ENCODE measurements at places on chromosomes 3 and 15.

- no peak for DNase-seq
These were observed 12.1 kb upstream of the SIAH2 start for GRCh38 chr3:150775001-150775599.

DNA sequence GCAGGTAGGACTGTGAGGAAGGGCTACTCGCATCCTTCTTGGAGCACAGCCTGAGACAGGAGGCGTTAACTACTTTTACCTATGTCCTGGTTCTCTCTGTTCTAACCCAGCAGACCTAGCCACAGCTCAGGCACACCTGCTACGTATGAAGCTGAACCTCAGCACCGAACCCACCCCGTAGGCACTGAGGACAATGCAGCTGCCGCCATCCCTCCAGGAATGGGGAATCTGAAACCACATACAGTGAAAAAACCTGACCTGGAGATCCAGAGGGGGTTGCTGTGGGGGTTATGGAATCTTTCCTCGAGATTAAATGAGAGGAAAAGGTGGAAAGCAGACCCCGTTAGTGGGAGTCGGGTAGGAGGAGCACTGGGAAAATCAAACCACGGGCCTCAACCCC, 14.4 kb downstream of the MST1R start:
- no peak for DNase-seq

- no peak for DNase-seq
These were observed 130.3 kb downstream of the CHDH start for GRCh38 chr3:53715815-53716483.

DNA sequence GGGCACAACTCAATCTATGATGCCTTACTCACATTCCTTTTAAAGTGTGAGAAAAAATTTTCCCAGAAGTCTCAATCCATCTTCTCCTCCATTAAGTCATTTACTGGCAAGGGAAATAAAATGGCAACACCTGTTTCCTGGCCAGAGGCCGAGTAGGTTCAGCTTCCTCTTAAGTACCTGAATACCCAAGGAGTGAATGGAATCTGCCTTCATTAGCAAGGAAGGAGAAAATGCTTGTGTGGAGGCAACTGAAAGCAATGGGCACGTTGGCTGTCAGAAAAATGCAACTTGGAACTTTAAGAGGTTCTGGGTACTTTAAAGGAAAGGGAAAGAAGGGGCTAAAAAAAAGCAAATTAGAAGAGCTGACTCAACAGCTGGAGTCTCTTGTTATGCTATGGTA, 423.6 kb upstream of the ARL6 start:
- no peak for DNase-seq

GRCh38 chr3:151182349-151183079, 20.5 kb downstream of the GPR171 start:
- DNase-seq = no peak

DNA sequence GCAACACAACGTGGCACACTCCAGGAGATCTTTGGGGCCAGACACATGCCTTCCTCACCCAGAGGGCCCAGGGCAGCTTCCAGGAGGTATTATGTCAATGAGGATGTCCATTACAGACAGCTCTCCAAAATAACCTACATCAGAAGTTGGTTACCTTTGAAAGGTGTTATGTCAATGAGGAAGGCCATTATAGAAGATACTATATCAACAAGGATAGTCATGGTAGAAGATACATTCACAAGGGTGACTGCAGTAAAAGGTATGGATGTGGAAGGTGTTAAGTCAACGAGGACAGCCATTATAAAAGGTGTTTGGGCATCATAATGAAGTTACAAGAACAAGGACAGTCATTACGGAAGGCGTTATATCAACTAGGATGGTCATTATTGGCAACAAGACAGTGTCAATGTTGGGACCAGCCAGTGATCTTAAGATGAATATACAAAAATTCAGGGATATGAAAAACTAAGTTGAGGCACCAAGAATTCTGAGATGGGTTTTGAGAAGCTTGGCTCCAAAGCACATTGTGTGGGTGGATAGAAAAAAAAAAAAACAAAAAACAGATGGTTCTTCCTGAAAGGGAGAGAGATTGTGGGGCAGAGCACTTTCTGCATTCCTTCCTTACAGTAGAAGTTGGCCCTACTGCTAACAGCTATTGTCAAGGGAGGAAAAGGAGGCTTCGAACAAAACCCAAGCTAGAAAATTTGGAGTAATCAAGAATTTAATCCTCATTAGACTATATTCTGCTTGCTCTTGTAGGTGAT, 11.2 kb downstream of the CDCP1 start:
- no peak for DNase-seq

- DNase-seq = no peak
These were observed 67.3 kb upstream of the ST3GAL6 start for GRCh38 chr3:98695796-98696195.

- no peak for DNase-seq
These were observed 107.8 kb upstream of the TGFBR2 start for GRCh38 chr3:30498587-30498967.

DNA sequence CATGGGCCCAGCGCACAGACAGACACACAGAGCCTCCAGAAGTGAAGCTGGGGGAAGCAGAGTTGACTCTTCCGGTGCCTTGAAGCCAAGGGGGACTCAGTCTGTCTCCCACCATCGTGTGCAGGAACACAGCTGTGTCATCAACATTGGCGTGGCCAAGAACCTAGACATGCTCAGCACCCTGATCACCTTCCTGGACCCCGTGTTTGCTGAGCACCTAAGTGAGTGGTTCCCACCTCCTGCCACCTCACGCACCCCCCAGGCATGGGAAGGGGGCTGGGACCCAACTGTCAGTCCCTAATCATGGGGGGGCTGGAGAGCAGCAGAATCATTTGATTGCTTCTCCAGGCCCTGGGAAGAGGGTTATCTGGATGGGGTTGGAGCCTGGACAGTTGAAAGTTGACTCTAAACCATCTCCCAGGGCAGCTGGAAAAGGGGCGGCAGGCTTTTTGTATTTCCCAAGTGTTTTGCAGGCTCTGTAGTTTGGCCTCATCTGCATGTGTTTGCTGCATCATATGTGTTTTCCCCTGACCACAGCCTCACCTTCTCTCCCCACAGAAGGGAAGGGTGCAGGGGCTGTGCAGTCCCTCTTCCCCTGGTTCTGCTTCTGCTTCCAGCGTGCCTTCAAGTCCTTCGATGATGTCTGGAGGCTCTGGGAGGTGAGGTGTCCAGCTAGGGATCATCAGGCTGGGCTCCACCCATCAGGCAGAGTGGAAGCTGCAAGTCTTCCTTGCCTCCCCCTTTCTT, 12.8 kb downstream of the TBC1D21 start:
- no peak for DNase-seq

- no peak for DNase-seq
These were observed 11.0 kb downstream of the TNFAIP8L3 start for GRCh38 chr15:51083641-51084166.

GRCh38 chr15:27863000-27863399, 236.1 kb downstream of the OCA2 start:
- DNase-seq = no peak

DNA sequence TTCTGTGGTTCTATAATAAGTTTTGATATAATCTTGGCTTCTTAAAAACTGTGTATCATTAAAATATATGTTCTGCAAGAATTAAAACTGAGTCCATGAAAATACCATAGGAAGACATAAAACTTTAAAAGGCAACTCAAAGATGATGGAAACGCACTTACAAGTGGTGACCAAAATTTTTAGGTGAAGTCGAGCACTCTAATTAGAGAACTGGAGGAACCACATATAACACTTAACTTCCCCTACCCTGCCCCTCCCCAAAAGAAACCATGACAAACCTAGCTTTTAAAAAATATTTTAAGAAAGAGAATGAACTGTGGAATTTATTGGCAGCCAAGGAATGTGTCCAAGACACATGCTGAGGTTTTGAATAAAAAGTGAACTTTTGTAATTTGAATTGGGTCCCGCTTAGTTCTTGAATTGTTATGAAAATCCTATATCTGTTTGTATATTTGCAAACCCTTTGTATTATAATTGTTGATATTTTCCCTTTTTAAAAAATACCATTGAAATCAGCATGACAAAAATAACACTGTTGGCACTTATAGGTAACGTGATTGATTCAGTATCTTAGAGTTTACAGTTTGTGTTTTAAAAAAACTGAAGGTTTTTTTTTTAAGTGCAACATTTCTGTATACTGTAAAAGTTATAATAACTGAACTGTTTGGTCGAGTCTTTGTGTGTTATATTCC, 7.7 kb downstream of the NR2F2 start:
- DNase-seq = no peak

GRCh38 chr3:89908711-89909213, 801.3 kb downstream of the EPHA3 start:
- no peak for DNase-seq

DNA sequence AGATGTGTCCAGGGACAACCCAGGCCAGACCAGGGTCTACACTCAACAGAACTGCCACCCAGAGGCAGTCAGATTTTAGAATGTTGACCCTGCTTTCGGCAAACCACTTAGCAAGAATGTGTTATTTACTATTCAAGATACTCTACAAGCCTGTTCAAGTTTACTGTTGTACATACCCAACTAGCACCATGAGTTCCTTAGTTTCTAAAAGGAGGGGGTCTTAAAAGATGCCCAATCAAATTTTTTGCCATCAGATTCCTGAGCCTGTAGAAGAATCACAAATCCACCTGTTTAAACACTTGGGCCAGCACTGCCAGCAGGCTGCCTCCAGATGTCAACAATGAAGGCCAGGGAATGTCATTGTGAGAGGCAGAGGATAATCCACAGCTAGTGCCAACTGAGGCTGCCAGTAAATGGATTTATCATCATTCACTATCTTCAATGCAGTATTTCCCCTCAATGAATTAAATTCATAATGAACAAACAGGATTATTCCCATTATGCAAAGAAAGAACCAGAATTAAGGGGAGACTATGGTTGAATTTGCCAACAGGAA, 43.5 kb upstream of the SNRPA1 start:
- no peak for DNase-seq

- no peak for DNase-seq
These were observed 26.0 kb downstream of the GLDN start for GRCh38 chr15:51367322-51367976.

GRCh38 chr3:117407317-117407716, 697.7 kb downstream of the TUSC7 start:
- DNase-seq = no peak

GRCh38 chr3:40623567-40623966, 98.8 kb downstream of the ZNF621 start:
- no peak for DNase-seq

DNA sequence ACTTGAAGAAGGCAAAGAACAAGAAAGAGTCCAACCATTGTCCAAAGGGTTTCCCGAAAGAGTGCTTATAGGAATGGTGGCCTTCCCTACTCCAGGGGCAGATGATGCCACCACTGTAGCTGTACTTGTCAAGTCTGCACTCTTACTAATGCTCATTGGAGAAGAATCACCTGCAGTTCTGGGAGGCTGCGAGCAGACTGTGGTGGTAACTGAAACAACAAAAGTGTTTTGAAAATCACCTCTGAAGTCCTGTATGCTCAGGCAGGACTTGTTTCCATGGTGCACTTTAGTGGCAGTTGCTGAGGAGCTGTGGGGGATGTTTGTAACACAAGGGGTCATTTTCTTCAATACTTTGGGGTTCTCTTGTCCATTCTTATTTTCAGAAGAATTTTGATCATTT, 36.0 kb downstream of the USF3 start:
- DNase-seq = no peak

DNA sequence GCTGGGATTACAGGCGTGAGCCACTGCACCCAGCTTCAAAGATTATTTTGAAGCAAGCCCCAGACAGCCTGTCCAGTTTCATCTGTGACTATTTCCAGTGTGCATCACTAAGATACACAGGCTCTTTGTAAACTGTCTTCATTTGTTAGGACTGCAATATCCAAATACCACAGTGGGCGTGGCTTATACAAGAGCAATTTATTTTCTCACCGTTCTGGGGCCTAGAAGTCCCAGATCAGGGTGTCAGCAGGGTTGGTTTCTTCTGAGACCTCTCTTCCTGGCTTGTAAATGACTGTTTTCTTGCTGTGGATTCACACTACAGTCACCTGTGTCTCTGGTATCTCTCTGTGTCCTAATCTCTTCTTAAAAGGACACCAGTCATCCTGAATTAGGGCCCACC, 59.7 kb downstream of the RLBP1 start:
- no peak for DNase-seq

- DNase-seq = no peak
These were observed 30.6 kb downstream of the INTS14 start for GRCh38 chr15:65580287-65580686.

DNA sequence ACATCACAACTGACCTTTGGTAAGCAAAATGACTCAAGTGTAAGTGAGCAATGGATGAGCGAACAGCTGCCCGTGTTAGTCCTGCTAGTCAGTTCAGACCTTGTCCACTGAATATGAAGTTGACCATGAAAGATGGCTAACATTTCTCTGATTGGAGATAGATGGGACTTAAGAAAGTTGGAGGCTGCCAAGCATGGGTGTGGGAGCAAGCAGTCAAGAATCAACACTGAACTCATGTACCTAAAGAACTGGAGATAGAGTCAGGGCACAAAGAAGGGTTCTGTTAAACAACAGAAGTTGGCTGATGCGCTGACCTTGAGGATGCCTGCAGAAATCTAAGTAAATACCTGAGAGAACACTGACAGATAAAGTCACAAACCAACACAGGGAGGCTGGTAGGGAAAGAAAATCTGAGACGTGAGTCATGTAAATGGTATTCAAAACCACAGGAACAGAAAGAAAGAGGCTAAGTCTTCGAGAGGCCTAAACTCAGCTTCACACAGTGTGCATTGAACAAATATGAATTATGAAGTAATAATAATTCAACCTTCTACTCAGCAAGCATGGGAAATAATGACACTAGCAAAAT, 30.7 kb upstream of the ANPEP start:
- DNase-seq = peak; percentile 76

DNA sequence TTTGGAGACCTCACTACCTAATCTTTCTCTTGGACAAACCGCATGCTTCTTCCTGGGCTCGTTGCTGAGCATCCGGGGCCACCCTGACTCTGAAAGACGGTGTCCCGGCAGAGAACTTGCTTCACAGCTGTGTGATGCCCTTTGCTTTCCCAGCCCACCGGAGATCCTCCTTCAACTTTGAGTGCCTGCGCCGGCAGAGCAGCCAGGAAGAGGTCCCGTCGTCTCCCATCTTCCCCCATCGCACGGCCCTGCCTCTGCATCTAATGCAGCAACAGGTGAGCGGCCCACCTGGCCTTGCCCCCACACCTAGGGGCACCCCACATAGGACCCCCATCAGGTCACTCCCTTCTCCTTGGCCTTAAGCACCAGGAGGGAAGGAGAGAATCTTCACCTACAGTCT, 37.7 kb downstream of the CHDH start:
- DNase-seq = no peak

GRCh38 chr3:186530415-186530814, 13.8 kb downstream of the CRYGS start:
- DNase-seq = no peak

DNA sequence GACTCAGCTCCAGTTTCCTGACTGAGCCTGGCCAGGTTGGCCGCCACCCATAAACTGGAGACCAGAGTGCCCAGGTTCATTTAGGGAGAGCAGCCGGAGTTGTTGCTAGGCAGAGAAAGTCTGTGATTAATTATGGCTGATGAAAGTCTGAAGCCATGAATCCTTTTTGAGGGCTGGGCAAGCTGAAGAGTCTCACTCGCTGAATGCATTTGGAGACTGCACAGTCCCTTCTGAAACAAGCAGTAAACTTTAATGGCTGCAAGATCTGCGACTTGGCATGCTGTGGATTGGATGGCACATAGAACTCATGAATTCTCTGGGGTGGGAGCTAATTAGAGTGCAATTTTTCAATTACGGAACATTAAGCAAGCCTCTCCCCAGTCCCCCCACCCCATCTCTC, 282.1 kb downstream of the RPLP1 start:
- DNase-seq = no peak

All from epithelial cell of proximal tubule (primary cell).